ENCODE measurements at places on chromosomes 1 and 21.
A peak's percentile ranks its signal among the peaks of the same experiment; 100 is the strongest.

- DNase-seq, result peak; percentile 84
These were observed 827 bp downstream of the PRKCZ start for GRCh38 chr1:2050793-2051682.

- DNase-seq, result no peak
These were observed 3.2 kb downstream of the PTP4A2 start for GRCh38 chr1:31934706-31935629.

- DNase-seq, result no peak
These were observed 105.8 kb upstream of the RAB4A start for GRCh38 chr1:229164836-229165735.

DNA sequence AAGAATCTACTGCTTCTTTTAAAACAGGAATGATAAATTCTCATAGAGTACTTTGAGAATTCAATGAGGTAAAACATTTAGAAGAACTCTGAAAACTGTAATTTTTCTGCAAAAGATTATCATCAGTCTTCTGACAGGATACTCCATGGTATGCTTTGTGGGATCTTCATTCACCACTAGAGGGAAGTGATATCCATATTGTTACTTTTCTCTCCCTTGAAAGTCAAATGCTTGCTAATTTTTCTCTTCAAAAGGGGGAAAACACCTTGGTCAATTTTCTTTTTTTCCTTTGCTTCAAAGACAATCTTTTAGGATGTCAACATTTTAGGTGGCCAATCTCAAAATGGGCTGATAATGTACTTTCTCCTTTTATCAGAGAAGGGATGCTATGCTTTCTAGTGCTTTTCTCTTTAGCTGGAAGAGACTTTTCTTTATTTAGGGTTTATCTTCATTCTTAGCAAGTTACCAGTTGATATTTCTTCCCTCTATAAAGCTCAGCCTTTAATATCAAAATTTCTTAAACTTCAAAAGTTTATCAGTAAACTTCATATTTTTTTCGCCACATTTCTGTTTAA, 95.5 kb downstream of the NEGR1 start:
- DNase-seq, result no peak

DNA sequence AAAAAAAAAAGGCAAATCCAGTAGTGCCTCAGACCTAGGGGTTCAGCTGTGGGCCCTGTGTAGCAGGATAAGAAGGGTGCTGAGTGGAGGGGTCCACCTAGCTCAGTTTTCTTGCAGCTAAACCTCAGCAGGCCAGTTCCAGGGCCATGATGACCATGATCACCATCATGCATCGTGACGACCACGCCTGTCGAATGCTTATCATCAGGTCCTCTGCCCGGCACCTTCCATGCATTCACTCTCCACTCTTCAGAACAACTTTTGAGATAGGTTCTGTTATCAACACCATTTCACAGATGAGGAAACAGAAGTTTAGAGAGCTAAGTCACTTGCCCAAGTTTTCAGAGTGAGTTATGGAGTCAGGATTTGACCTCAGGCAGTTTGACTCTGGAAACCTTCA, 54.9 kb downstream of the ACBD3 start:
- peak; percentile 37 for DNase-seq

GRCh38 chr1:100452641-100453040, 85.3 kb upstream of the GPR88 start:
- no peak for DNase-seq

GRCh38 chr1:200275415-200275814, 134.4 kb downstream of the ZNF281 start:
- DNase-seq, result no peak

- no peak for DNase-seq
These were observed 126.6 kb downstream of the DISP1 start for GRCh38 chr1:222941425-222941824.

GRCh38 chr1:54335755-54336108, 70.5 kb downstream of the SSBP3 start:
- DNase-seq, result no peak

DNA sequence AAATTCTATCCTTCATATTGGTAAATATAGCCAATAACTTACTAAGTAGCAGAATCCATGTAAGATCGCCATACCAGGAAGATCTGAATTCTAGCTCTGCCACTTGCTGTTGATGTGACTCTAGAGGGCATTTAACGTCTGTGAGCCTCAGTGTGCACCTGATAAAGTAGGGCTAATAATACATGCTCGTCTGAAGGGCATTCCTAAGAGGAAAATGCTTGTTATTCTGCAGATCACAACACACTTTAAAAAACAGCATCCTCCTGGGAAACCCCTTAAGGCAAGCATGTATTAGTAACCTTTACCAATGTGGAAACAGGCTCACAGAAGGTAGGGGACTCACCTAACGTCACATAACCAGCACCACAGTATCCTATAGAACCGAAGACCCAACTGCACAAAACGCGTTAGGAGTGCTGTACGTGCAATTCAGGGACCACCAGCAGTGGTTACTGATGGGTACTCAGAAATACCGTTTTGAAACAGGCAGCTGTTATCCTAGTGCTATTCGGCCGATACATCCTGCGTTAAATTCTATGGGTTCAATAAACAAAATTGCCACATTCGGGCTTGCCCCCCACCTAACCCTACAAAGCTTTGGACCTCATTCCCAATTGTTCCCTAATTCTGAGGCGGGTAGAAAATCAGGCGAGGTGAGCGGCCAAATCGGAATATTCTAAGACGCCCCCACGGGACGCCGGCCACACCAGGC, 758 bp downstream of the DEPDC1 start:
- no peak for DNase-seq

GRCh38 chr1:247300491-247301175, 31.0 kb downstream of the ZNF496 start:
- no peak for DNase-seq

Measured in spleen (tissue), 13 donors.